NCI-H187 treated with DMSO at 0.1 percent for 48 hours (cell line): ENCODE measurements at places on chromosomes 6 and 20.

GRCh38 chr6:49713346-49713745, at the start of gene CRISP2:
TSS of gene CRISP2 (minus strand) at chr6:49713543. CDS start at chr6:49709196, 4,347 bp downstream.
- no peak for DNase-seq

DNA sequence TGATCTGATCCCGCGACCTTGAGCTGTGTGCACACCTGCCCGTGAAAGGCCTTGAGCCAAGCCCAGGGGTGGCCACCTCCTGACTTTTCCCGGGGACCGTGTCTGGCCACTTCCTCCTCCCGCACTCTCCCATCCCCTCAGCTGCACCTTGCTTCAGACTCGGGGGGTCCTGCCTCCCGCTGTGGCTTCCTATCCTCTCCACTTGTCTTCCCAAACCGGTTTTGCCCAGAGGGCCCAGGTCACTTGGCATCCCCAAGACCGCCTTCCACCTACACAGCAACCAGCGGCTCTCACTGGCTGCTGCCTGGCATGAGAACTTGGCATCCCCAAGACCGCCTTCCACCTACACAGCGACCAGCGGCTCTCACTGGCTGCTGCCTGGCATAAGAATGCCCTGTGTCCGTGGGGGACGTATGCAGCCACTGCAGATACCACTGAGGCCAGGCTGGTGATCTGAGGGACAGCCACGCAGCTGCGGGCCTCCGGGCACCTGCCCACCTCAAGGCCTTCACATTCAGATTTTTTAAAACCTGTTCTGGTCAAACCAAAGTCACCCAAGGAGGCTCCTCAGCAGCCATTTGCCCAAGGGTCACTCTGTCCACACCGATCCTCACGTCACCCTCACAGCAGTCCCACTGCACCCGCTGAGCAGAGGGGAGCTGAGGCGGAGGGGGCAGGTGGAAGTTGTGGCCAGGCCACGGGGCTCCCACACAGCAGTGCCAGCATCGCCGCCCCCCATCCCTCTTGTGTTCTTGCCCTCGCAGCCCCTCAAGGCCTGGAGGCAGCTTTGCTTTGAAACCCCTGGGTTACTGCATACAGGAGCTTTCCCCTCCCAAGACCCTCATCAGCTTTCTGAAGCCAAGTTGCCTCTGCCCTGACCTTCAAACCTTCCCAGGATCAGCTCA, 245.5 kb downstream of the TAF4 start:
- DNase-seq, result no peak

DNA sequence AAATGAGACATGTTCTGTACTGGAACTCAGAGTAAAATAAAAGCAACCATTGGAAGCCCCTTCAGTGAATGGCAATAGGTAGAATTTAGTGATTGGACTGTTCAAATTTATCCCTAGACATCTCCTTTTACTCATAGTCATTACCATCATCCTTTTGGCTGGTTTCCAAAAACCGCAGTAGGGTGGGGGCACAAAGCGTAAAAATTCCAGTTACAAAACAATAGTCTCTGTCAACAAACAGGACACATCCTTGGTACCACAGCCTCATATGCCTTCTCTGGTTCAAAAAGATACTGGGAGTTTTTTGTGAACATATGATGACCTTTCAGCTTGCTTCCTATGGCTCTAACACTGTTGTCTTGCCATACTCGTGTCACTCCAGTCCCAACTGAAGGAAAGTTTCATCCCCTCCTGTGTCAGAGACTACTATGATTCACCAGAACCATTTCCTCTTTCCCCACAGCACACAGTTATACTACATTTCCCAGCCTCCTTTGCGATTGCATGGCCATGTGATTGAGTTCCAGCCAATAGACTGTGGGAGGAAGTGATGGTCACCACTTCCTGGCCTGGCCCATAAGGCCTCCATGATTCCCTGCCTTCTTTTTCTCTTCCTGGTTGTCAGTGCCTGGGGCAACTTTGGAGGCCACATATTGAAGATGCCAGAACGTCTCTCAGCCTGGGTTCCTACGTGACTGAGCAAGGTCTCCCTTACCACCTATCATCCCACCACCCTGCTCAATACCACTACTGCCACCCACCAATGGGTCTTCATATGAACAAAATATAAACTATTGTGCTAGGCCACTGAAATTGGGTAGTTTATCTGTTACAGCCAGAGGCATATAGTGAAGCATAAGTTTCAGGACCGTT, 162.4 kb downstream of the ID4 start:
- DNase-seq, result no peak

GRCh38 chr6:29813809-29814208, 13.8 kb upstream of the HLA-G start:
- DNase-seq, result no peak

DNA sequence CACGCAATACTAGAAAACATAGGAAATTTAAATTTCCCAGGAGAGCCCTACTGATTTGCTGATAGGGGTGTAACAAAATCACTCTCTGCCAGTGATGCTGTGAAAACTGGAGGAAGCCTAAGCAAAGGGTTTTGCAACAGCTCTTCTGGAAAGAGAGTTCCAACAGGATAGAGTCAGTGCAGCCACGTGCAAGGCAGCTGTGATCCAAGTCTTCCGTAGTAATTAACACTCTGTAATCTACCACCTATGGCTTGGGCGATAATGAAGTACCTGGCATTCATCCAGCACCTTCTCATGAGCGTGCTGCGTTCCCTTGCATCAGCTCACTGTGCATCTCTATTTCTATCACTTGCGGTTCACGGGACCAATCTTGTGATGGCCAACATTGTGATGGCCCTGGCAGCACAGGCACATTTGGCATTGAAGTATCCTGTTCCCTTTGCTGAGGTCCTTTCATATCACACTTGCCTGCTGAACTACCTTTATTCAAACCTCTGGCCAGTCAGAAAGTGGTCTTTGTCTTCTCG, 48.2 kb downstream of the IRF4 start:
- no peak for DNase-seq

GRCh38 chr6:16338577-16339264, 100.3 kb downstream of the GMPR start:
- DNase-seq, result no peak

DNA sequence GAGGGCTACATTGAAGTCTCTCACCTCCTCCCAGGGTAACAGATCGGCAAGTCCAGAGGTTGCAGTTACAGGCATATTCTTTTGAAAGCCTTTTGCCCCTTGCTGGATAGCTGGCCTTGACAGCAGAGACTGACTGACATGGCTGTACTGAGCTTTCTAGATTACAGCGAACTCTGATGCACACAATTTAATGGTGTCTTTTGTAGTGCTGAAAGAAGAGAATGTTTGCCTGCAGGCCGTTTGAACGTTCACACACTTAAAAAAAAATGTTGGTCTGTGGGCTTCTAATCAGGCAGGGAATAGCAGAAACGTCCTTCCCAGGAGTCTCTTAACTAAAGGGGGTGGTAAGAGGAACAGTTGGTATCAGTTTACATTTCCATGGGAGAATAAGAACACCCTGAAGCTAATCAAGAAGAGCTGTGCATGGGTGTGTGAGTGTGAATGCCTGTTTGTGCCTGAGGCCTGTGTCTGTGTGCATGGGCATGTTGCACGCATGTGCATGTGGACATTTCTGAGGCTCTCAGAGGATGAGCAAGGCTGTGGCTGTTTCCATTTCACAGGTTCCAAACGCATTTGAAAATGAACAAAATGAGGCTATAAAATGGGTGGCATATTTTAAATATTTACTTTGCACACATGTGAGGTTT, 213.9 kb upstream of the SSTR4 start:
- DNase-seq, result no peak

DNA sequence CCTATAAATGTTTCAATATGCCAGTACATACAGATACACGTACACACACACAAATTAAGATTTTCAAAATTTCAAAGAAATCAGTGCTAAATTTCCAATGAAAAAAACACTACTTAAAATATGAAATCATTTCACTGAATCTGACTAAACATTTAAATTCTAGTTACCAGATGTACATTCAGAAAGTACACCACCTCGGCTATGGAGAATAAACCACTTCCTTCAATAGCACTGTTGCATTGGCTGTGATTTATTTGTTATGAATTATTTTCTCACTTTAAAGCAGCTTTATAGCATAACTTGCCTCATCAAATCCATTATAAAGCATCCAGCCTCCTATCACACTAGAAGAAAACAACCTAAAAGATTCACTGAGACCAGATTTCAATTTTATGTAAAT, 36.6 kb downstream of the HBS1L start:
- no peak for DNase-seq

- no peak for DNase-seq
Observed at GRCh38 chr6:109671733-109672132, 19.3 kb downstream of the AK9 start.

DNA sequence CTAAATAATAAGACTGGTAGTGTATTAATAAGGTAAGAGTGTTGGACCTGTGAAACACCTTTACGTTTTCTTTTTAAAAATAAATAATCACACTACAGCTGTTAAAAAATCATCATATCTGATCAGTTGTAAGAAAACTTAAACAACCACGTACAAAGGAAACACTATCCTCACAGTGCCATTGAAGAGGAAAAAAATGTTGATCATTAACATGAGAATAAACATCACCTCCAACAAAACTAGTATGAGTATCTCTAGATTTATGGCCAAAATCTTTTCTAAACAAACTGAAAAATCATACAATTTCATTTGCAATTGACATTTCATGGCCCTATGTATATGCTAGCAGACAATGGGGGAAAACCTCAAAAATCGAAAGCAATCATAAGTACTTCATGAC, 590 bp downstream of the EYS start:
- DNase-seq, result no peak

DNA sequence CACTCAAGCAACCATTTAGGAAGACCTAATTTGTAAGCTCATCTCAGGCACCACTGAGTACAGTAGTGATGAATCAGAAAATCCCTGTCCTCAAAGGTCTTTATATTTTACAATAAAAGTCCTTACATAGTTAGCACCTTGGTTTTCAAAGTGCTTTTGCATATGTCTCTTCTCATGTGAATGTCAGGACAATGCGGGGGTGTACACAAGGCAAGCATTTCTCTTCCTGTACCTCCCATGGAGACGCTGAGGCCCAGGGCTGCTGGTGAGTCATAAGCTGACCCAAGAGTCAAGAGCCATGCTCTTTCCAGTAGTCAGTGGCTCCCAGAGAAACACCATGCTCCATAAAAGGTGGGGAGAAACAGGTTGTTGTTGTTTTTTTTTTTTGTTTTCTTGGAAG, 174.0 kb downstream of the GJA10 start:
- DNase-seq, result no peak

GRCh38 chr6:168263351-168263905, 56.1 kb downstream of the DACT2 start:
- no peak for DNase-seq

DNA sequence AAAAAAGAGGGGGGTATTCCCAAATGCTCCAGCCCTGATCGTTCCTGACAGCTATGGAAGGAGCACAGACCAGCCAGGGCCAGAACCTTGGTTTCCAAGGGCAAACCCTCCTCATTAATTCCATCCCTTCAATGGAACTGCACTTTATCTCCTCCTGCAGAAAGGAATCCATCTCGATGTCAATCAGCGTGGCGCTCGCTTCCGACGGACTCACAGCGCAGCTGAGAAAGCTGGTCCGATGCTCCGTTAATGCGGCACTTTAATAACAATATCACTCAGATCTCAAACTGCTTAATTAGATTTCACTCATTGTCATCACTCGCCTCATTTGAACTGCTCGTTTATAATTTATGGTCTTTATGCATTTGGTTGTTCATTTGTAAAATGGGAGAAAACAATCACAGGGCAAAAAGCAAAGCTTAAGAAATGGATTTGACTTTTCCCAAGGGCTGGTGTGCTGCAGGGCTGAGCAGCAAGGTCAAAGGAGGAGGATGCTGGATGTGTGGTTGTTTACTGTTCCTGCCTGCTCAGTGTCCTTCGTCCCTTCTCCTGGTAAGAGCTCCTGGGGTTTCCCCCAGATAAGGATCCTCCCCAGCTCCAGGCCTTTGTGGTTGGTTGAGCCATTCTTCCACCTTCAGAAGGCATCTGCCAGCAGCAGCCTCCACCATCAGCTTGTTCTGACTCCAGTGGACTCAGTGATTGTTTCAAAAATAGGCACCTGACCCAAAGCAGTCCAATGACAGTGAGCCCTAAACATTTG, 152.7 kb downstream of the ANKRD60 start:
- no peak for DNase-seq

DNA sequence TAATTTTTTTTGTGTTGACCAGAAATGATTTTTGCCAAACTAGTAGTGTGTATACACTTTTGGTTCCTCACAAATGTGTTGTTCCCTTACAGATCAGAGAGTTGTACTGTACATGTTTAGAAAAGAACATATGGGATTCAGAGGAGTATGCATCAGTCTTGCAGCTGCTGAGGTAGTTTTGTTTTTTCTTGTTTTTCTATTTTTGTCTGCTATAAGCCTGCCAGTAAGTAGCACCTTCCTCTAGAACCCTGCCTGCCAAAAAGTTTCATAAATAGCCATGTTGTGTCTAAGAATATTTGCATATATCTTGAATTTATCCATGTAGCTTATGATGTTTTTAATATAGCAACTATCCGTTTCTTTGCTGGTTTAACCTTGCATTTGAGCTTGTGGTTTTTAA, 46.4 kb downstream of the ORC3 start:
- no peak for DNase-seq

DNA sequence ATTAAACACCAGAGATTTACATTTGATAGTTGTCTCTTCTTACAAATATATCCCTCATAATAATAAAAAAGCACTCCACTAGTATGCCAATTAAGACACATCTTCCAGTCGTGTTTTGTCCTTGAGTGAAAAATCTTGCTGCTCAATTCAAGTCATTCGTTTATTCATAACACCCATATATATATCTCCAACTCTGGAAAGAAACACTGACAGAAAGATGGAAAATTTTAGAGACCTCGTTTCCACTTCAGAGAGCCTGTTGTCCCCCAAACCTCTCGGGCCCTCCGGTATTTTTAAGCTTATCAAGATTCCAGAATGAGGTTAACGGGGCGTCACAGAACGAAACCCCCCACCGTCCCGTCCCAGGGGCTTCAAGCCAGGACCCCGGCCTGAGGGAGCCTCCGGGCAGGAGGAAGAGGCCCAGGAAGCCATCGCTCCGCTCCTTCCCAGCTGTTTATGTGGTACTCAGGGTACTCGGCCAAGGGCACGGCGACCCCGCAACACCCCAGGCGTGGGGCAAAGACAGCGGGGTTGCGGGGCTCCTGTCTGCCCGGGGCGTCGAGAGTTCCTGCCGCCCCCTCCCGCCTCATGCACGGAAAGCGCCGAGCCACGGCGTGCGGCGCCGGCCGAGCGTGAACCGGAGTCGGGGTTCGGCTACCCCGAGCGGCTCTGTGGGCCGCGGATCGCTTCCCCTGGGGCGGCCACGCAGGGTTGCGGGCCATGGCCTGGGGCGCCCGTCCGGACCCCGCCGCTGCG, 623 bp upstream of the SNX9 start:
- no peak for DNase-seq
